ENCODE measurements at places on chromosomes 7 and 10.

DNA sequence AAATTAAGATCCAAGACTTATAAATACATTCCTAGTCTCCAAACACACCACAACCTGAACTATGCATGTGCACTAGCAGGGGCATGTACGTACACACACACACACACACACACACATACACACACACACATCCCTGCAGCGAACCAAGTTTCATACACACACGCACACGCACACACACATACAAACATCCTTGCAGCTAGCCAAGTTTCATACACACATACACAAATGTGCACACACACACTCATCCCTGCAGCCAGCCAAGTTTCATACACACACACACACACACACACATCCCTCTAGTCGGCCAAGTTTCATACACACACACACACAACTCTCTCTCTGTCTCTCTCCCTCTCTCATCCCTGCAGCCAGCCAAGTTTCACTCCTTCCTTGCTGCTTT is 82.7 kb upstream of the WIPF3 start:
- DNase-seq = no peak

DNA sequence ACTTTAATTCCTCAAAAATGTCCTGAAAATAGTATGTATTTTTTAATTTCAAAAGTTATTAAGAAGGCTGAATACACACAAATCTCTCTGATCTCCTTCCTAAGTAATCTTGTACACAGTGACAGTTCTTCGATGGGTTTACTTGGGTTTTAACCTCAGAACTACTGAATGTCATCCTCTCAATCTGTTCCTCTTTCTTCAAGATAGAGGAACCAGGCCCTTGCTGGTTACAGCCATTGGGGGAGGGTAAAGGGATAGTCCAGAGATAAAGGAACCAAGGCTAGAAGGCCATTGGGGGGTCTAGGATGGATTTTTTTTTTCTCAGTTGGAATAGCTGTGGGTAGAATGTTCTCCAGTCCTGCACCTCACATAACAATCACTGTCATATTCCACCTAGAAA is 224.9 kb downstream of the SKIDA1 start:
- DNase-seq = no peak

DNA sequence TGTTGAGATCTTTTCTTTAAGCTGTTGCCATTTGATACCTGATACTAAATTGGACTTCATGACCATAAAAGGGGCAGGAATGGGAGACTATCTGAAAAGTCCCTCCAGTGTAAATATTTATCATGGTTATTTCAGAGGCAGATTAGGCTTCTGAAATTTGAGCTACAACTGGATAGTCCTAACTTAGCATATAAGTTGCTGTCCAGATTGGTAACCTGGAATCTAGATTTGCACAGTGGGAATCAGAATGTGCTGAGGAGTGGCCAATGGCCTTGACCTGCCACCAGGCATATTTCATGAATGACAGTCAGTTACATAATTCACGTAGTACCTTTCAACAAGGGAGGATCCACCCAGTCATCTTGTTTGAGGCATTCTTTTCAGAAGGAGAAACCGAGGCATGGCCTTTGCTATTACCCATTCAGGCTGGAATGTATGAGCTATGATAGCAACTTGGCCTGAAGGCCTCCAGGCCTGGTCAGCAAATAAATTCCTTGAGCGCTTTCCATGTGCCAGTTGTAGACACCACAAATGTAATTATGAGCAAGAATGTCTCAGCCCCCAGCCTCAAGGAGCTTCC is 80.0 kb downstream of the EEPD1 start:
- DNase-seq = no peak

GRCh38 chr10:47418321-47418720 is 34.2 kb upstream of the ZNF488 start:
- no peak for DNase-seq

DNA sequence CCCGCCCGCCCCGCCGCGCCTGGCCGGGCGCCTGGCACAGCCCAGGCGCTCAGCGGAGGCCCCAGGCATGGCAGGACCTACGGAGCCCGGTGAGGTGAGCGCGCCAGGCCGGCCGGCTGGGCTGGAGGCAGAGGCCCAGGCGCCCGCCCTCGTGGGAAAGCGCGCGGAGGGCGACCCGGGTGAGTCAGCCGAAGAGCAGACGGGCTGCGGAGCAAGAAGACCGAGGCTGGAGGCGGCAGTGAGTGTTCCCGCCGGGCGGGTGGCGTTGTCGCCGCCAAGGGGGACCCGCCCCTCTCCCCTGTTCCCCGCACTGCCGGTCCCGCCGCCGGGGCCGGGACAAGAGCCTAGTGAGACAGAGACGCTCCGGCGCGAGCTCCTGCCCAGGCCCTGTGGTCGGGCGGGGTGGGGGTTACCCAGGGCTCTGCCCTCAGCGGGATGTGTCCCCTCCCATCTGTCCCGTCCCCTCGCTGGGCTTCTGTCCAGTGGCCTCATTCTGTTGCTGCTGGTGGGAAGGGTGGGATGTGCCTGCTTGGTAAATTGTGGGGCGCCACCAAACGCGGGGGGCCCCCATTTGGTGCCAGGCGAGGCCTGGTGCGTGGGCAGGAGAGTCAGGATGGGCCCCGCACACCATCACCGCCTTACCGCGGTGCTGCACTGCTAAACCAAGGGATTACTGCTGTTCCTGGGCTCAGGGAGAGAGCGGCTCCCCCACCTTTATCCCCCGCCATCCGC is 17.0 kb upstream of the NODAL start:
- DNase-seq = no peak

GRCh38 chr10:102644646-102645387 is 538 bp downstream of the TRIM8 start:
- peak; percentile 54 for DNase-seq

GRCh38 chr10:94879214-94879613 is 59.2 kb upstream of the CYP2C9 start:
- DNase-seq = no peak

DNA sequence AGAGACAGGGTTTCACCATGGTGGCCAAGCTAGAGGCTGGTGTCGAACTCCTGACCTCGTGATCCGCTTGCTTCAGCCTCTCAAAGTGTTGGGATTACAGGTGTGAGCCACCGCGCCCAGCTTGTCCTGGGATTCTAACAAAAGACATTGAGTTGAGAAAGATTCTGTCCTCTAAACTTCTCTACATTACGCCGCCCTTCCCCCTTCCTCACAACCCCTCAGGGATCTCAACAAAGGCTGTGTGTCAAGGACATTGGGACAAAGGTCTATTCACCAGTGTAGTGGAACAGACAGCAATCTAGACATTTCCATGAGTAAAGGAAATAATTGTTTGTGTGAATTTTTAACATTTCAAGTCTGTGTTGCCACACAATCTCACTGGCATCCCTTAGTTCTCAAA is 68.8 kb upstream of the KIF5B start:
- DNase-seq = no peak

Data from stimulated activated CD4-positive, alpha-beta T cell treated with anti-CD3 and anti-CD28 coated beads, Interleukin-1b, Interleukin-23, amount 100 ng/mL, for 1 hour (primary cell).